HT1080 (cell line): ENCODE measurements at places on chromosomes 1 and 21. TPM values are rescaled to one million over a fixed set of nuclear protein-coding genes. Genes with fewer than 3 reads are reported as not detected.

Gene CCT3
- 450 and 472 TPM in 2 replicates for total RNA-seq

Gene LIN28A
- not detected in 2 replicates for total RNA-seq

Gene CYP4X1
- 0.03 TPM in 2 replicates for total RNA-seq

Gene MROH7
- total RNA-seq, result not detected in 2 replicates

Gene AK5
- 6.3 and 14.9 TPM in 2 replicates for total RNA-seq

Gene FAM3B
- total RNA-seq, result 0.10 TPM in 1 of 2 replicates, not detected in the other

Gene RNF223
- total RNA-seq, result not detected in 2 replicates

Gene FHAD1
- total RNA-seq, result 0.87 and 1.4 TPM in 2 replicates

Gene OR2T35
- not detected in 2 replicates for total RNA-seq

Gene MAN1A2
- total RNA-seq, result 21.4 and 28.6 TPM in 2 replicates

Gene XPR1
- 17.7 and 19.3 TPM in 2 replicates for total RNA-seq

Gene REG4
- total RNA-seq, result 0.06 and 0.37 TPM in 2 replicates

Gene SPRR2A
- not detected in 2 replicates for total RNA-seq

Gene APOBEC4
- not detected in 2 replicates for total RNA-seq

Gene FAM72C
- total RNA-seq, result 9.1 and 13.9 TPM in 2 replicates

Gene FAM151A
- not detected in 2 replicates for total RNA-seq

Gene DIRAS3
- total RNA-seq, result 0.14 TPM in 1 of 2 replicates, not detected in the other

Gene VSIG8
- total RNA-seq, result 0.03 and 0.07 TPM in 2 replicates

DNA sequence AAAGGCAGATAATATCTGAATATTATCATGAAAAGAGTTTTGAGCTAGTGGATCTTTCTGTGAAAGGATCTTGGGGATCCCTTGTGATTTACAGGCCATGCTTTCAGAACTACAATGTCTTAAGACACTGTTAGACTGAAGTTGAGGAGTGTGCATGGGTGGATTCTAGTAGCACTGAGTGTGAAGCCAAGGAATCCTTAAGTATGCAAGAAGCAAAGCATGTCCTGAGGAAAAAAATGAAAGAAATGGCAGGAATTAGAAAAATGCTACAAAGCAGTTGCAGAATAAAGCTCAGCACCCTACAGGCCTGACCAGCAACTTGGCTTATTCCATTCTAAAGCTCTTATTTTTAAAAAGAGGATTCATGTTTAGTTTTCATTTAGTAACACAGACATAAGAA lies 11.9 kb downstream of the STX6 start:
- no peak for DNase-seq

DNA sequence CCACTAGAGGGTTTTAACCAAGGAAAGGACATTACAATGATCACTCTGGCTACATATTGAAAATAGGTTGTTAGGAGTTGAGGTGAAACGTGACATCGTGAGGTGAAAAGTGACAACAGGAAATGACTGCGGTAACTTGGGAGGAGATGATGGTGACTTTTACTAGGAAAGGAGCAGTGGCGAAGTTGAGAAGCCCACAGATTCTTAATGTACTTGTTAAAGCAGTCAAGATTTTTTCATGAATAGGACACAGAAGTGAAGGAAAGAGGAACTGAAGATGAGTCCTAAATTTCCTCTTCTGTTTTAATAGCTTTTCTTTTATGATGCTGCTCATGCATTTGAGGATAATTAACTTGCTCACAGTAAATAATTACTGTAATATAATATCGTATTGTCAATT lies 59.5 kb downstream of the OMA1 start:
- no peak for DNase-seq

- DNase-seq, result peak; percentile 52
Measured at GRCh38 chr1:104807590-104807989, 1057.9 kb downstream of the AMY1C start.

- peak; percentile 24 for DNase-seq
Measured at GRCh38 chr1:229158341-229158921, 112.5 kb upstream of the RAB4A start.

GRCh38 chr1:201353186-201353940 lies 24.1 kb downstream of the TNNT2 start:
- DNase-seq, result no peak

- DNase-seq, result no peak
Measured at GRCh38 chr21:15330872-15331271, 266.1 kb upstream of the NRIP1 start.

GRCh38 chr1:101153692-101154091 lies 83.1 kb upstream of the S1PR1 start:
- no peak for DNase-seq

DNA sequence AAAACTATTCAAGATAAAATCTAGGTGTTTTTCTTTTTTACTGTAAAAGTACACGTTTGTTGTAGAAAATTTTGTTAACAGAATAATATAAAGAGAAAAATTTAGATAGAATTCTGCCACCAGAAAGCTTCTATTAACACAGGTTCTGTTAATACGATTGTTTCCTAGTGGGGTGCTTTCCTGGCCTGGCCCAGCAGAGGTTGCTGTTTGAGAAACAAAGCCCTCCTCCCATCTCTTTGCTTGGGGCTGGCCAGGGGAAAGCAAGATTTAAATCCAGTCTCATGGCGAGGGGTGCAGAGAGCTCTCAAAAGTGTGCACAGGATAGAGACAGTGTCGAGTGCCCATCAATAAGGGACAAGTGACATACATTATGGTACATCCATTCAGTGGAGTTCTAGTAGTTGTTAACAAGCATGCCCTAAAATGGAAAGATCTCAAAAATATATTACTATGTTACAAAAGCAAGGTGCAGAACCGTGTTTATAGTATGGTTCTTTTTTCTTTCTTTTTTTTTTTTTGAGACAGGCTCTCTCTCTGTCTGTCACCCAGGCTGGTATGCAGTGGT lies 14.6 kb upstream of the ACBD3 start:
- no peak for DNase-seq

DNA sequence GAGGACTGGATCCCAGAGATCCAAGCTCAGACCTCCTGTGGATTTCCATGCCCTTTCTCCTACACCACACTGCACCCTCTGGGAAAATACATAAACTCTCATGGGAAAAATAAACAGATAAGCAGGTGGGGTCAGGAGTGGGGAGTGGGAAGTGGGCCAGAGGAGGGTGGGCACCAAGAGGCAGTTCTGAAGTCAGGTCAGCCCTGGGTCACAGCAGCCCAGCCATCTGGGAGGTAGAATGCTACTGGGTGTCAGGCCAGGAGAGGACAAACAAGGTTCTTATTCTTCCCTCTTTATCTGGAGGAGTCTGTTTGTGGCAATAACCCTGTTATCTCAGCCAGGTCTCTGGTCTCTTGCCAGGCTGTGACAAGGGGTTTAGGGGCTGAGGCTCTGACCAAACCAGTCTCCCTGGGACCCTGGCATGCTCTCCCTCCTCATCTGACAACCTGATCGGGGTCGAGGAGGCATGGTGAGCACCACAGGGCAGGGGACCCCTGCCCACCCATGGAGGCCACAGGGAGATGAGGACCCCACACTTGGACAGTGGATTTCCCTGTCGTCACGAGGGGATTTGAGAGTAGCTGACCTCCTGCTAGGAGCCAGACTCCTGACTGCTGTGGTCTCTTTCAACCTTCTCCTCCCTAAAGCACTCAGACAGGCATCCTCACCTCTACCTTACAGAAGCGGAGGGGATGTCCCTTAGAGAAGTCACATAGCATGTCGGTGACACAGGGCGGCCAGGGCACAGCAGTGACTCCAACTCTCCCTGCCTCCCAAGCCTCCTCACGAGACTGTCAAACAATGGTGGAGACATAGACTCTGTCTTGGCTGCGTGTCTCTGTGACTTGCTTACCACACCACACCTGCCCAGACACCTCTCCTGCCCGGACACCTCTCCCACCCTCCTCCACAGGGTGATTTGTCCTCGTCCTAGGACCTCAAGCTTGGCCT lies 51.3 kb upstream of the IFFO2 start:
- DNase-seq, result no peak

DNA sequence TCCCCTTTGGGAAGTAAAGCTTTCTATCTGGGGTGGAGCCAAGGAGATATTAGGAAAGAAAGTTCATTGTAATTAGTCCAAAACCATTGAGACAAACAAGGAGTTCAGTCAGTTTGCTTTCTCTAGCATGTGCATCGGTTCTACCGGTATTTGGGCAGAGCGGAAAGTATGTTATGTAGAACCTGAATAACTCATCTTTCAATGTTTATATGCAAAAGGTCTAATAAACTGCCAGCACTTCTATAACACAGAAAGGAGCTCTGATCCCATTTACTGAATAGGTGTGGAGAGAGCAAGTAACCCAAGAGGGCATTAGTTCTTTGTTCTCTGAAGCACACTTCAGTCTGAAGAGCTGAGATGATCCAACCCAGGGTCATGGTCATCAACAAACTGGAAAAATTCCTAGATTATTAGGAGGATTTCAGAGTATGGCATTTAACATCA lies 3.5 kb downstream of the TGFB2 start:
- DNase-seq, result no peak

GRCh38 chr1:6956488-6957159 lies 171.4 kb downstream of the CAMTA1 start:
- DNase-seq, result no peak

DNA sequence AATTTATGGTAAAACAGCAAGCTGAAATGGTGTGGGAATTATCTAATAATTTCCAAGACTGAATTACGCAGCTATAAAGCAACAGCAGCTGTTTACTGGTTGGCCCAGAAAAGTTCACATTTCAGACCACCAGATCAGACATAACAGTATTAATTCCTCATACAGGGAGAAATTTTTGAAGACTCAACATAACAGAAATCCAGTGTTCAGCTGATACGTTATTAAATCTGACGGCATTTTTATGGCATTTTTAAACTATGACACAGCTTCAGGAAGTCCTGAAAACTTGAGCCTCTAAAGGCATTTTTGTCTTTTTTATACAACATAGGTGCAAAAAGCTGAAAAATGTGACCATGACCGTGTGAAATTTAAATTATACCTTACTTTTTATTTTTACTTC lies 91.2 kb downstream of the APP start:
- DNase-seq, result no peak

GRCh38 chr21:44057960-44058651 lies 46.0 kb downstream of the TRAPPC10 start:
- no peak for DNase-seq

GRCh38 chr1:89953131-89953626 lies 41.7 kb upstream of the ZNF326 start:
- peak; percentile 89 for DNase-seq

GRCh38 chr1:225835856-225836255 lies 25.9 kb downstream of the EPHX1 start:
- DNase-seq, result no peak

- peak; percentile 11 for DNase-seq
Measured at GRCh38 chr1:200317236-200317635, 92.6 kb downstream of the ZNF281 start.

DNA sequence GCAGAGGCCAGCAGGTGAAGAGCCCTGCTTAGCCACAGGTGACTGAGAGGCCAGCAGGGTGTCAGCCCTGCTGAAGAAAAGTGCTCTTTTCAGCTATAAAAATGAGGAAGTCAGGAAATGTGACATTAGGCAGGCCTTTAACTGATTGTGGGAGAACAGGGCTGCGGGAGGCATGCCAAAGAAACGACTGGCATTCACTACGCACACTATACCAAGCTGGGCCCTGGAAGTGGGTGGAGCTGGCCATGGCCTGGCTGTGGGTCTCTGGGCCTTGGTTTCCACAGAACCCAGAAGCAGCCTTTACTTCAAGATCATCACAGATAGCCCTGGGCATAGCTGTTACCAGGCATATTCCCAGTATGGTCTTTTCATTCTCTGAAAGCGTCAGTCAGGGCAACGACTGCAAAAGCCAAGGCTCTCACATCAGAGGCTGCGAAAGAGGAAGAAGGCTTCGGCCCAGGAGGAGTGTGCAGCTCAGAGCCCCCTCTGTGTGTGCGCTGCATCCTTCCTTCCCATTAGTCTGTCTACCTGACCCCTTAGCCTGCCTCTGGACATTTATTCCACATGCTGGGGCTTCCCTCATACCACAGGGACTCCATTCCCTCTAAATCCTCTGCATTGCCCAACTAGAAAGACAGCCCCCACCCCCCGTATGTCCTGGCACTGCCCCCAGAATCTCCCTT lies 14.3 kb downstream of the SLC2A1 start:
- DNase-seq, result no peak

GRCh38 chr1:234369784-234370183 lies 3.5 kb upstream of the COA6 start:
- DNase-seq, result peak; percentile 41

DNA sequence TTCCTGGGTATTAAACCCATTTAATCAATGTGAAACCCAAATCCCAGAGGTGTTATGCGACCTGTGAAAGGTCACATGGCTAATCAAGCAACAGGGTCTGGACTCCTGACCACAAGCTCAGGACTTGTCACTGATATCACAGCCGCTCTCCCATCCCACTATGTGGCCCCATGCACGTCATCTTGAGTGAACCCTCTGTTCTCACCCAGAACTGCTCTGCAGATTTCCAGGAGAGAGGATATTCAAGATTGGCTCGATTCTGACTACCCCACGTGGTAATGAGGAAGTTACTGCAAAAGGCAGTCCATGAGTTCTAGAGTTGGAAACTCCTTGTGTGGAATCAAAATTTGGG lies 173.5 kb upstream of the ETV3 start:
- DNase-seq, result no peak

- DNase-seq, result peak; percentile 44
Measured at GRCh38 chr1:116067566-116067890, 43.7 kb upstream of the MAB21L3 start.

- no peak for DNase-seq
Measured at GRCh38 chr1:160357286-160358002, 9.4 kb upstream of the NHLH1 start.

DNA sequence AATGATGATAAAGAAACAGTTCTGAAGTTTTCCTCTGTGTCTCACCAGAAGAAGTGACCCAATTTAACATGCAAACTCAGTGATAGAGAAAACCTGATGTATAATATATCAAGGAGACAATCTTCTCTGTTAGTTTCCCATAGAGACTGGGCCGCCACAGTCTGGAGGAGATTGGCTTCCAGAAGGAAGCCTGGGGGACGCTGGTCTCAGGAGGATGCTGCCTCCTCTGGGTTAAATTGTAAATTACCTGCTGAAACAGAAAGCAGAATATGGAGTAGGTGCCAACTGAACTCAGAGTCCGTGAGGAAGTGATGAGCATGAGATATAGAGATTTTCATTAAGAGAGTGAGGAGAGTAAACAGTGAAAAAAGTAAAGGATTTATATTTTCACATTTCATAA lies 15.8 kb downstream of the OR14I1 start:
- DNase-seq, result peak; percentile 50

- no peak for DNase-seq
Measured at GRCh38 chr1:219372916-219373615, 199.4 kb downstream of the LYPLAL1 start.

GRCh38 chr21:38806153-38806941 lies 618 bp downstream of the ETS2 start:
- DNase-seq, result no peak

GRCh38 chr1:231099996-231100767 lies 60.1 kb upstream of the FAM89A start:
- no peak for DNase-seq

- DNase-seq, result no peak
Measured at GRCh38 chr1:49052102-49052501, 275.4 kb upstream of the BEND5 start.

- DNase-seq, result no peak
Measured at GRCh38 chr1:109481646-109482045, 2.1 kb upstream of the ATXN7L2 start.

- DNase-seq, result no peak
Measured at GRCh38 chr1:66954208-66954607, 29.4 kb downstream of the MIER1 start.
